ENCODE measurements at places on chromosomes 12 and 14.

DNA sequence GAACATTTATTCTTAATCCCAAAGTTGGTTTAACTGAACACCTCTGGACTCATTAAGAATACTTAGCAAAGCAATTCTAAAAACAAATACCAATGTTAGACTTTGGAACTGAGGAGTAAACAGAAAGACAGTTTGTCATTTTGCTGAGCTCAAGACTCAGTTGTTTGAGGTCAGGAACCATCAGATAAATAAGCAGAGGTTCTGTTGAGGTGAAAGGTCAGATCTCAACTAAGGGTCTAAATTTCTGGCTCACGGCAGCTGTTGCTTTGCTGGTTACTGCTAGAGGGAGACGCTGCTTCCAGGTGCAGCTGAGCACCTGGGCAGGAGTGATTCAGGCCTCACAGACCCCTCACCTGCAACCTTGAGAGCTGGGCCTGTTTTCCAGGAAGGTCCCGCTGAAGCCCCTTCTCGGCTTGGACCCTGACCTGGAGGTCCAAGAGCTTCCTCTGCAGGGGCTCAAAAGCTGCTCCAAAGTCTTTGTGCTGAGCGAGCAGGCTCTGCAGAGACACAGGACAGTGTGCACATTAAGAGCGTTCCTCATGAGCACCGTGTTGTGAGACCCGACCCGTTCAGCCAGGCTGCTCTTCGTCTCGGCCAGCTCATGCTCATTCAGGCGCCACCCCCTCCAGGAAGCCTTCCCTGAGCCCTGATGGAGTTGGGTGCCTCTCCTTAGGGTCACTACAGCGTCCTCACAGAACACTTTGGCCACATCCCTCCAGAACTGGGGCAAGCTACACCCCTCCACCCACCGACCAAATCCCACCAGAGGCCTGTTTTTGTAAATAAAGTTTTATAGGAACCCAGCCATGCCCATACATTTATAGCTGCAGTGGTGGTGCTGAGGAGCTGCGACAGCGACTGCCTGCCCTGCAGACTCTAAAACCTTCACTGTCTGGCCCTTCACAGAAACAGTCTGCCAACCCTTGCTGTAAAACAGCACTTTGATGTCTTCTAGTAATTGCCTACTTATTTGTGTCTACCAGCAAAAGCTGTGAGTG is 72.0 kb downstream of the SYNE3 start:
- no peak for DNase-seq

DNA sequence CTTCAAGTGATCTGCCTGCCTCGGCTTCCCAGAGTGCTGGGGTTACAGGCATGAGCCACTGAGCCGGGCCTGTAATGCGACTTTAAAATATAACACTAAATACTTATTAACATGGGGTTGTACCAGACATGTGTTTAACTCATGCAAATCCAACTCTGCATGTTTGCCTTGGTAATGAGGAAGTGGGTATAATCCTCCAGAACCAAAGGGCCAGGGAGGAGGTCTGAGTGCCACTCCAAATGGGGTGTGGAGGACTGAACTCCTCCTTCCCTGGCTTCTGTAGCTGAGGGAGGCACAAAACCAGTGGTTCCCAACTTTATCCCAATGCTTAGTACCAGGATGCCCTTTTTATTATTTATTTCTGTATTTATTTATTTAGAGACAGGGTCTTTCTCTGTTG is 61.6 kb upstream of the MED13L start:
- DNase-seq, result no peak

DNA sequence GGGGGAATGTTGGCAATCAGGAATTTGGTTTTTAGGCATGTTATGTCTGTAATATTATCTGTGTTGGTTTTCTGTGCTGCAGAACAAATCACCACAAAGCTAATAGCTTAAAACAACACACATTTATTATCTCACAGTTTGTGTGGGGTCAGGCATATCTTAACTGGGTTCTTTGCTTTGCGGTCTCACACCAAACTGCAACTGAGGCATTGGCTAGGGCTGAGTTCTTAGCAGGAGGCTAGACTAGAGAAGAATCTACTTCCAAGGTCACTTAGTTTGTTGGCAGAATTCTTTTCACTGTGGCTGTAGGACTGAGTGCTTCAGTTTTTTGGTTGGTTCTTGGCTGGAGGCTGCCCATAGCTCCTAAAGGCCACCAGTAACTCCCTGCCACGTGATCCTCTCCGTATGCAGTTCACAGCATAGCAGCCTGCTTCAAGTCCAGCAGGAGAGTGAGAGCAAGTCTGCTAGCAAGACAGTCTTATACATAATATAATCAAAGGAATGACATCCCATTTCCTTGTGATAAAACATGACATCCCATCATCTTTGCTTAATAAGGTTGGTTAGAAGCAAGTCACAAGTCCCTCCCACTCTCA is 21.6 kb downstream of the ATF1 start:
- DNase-seq, result no peak

DNA sequence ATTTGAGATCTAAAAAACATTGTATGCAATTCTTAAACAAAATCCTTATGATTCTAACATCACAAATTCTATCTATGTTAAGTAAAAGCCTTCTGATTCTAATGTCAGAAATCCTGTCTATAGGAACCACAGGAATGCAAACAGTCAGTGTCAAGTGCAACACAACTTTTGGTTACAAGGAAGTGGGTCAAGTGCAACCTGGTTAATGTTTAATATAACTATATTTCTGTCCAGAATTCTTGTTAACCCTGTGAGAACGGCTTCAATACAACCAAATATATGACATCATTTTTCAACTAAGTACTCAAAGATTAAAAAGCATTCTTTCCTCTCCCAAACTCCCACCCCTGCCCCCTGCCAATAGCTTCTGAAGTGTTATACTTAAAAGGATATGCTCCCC is 107.9 kb upstream of the PLEKHA5 start:
- no peak for DNase-seq

- DNase-seq, result no peak
Observed at GRCh38 chr12:94575645-94576403, 74.5 kb downstream of the TMCC3 start.

DNA sequence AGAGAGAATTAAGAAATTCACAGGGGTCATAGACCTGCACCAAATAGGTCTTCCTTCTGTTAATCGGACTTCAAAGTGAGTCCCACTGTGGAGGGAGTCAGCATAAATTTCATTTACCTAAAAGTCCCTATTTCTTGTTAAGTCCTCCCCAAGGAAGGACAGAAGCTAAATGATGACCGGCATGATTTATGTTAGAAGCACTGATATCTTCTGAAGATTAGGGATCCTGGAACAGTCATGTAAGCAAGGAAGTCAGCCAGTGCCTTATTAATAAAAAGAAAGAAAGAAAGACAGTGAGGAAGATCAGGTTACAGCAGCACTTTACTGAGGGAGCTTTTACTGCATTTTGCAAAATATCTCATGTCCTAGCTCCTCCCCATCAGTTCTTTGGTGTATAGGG is 287.5 kb downstream of the FOXG1 start:
- no peak for DNase-seq

- DNase-seq, result no peak
Observed at GRCh38 chr12:2735432-2735831, 59.3 kb upstream of the FKBP4 start.

- DNase-seq, result peak; percentile 71
Observed at GRCh38 chr12:50055831-50056638, 1.4 kb upstream of the ASIC1 start.

GRCh38 chr14:69363055-69363454 is 35.0 kb downstream of the ERH start:
- DNase-seq, result no peak

GRCh38 chr14:64929014-64929359 is 13.6 kb downstream of the GPX2 start:
- no peak for DNase-seq

GRCh38 chr12:1842183-1842904 is 22.0 kb downstream of the LRTM2 start:
- DNase-seq, result no peak

DNA sequence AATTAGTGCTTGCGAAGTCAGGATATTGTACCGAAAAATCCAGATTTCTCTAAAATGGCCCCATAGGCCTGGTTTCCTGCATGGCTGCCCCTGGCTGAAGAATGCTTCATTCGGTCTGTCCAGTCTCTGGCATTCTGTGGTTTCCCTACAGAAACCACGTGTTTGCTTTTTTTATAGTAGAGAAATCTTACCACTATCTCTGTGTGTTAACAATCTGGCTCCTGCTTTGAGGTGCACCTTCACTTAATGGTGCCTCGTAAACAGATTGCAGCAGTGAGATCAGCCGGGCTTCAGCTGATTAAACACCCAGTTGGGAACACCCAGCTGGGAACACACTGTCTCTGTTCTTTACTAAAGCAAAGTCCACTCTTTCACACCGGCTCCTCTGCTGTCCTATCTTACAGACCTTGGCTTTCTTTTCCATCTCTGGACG is 6.7 kb upstream of the DNAAF2 start:
- no peak for DNase-seq

DNA sequence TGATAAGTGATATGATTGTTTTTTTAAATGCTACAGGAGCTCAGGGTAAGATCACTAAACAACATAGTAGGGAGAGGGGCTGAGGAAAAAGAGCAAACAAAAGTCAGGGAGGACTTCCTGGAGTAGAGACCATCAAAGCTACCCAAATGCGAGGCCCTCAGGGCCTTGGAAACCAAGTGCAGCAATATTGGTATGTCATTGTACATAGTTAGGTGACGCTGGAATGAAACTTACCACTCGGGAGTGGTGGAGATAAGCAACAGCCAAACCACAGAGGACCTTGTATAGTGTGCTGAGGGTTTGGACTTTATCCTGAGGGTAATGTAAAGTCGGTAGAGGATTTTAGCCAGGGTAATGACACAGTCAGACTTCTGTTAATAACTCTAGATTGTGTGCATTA is 13.8 kb downstream of the KITLG start:
- DNase-seq, result no peak

- DNase-seq, result no peak
Observed at GRCh38 chr12:130301559-130301958, 36.1 kb upstream of the PIWIL1 start.
